ENCODE measurements at places on chromosomes 4 and X. TPM values are rescaled to one million over a fixed set of nuclear protein-coding genes. Genes with fewer than 3 reads are reported as not detected.

The PWWP3B gene
- total RNA-seq = not detected

GRCh38 chr4:140790171-140790570 lies 34.0 kb upstream of the TBC1D9 start:
- DNase-seq = no peak

GRCh38 chr4:132344924-132345828 lies 803.9 kb upstream of the PCDH10 start:
- DNase-seq = no peak

DNA sequence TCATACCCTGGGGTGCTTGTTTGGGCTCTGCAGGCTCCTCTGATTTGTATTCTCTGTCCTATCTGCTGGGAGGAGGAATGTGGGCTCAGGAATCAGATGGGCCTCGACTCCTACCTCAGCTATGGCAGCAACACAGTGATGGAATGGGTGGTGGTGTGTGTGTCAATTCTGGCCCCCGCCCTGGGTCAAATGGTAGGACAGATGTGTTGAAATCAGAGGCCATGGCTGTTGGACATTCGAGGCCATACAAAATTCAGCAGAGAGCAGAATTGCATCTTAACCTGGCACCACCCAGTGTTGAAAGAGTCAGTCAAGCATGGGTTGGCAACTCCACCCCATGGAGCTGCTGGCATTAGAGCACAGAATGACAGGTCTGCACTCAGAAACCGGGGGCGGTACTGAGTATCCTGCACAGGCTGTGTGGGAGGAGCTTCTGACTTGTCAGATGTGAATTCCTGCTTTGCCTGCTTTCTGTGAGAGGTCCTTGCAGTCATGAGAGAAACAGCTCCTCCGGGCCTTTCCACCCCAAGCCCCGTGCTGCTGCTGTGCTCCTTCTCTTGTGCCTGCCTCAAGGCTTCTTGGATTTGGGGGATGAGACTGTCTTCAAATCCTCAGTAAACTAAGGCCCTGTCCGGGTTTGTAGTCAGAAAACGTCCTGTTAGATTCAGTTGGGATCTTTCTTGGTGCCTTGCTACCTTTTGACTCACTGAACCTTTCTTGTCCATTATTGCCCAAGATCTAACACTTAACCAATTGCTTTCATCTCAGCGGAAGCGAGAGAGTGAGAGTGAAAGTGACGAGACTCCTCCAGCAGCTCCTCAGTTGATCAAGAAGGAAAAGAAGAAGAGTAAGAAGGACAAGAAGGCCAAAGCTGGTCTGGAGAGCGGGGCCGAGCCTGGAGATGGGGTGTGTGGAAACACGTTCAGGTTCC lies 13.0 kb downstream of the DKC1 start:
- DNase-seq = peak; percentile 6

- DNase-seq = no peak
These were observed 89.2 kb upstream of the GPM6B start for GRCh38 chrX:13906093-13906492.

GRCh38 chr4:7673121-7673520 lies 238.4 kb upstream of the PSAPL1 start:
- no peak for DNase-seq

DNA sequence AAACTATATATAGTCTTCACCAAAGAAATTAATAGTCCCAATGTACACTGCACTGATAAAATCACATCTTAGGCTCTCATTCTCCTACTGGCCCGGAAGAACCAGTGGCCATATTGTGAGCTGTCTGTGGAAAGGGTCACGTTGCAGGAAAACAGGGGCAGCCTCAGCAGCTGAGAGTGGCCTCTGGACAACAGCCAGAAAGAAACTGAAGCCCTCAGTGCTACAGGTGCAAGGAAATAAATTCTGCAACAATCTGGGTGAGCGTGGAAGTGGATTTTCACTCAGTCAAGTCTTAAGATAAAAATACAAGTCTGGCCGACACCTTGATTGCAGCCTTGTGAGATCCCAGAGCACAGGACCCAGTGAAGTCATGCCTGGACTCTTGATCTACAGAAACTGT lies 3.2 kb upstream of the SLC25A14 start:
- no peak for DNase-seq

GRCh38 chrX:71990518-71990917 lies 79.9 kb downstream of the NHSL2 start:
- DNase-seq = no peak

GRCh38 chr4:95188701-95189370 lies 359.9 kb downstream of the UNC5C start:
- DNase-seq = no peak

The FAM47A gene
- not detected for total RNA-seq

DNA sequence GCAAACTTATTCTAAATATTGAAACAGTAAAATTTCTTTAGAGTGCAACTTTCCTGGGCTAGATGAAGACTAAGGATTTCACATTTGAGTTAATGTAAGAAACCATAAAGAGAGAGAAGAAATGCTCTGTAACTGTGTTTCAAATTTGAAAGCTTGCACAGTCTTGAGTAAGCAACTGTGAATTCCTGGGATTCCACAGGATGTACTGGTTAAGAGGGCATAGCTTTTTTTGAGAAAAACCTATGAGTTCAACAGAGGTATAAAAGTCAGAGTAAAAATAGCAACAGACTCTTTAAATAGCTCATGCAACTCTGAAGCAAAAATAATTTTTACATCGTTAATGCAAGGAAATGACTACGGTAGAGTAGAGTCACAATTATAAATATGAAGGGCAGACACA lies 25.5 kb downstream of the ZNF330 start:
- DNase-seq = peak; percentile 38

DNA sequence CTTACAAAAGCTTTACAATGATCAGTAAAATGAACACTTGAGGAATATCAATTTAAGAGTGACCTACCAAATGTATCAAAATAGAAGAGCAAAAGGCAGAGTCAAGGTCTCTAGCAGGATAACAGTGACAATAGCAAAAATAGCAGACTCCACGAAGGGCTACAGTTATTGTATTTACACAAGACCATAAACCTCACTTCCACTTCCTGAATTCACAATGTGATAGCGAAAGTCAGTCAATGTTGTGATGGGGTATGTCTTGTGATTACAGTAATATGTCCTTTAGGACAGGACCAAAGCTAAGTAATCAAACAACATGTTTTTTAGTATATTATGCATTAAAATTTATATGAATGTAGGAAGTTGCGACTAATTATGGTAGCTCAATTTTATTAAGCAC lies 139.6 kb downstream of the IQCM start:
- DNase-seq = no peak

The MSN gene
- 328 TPM for total RNA-seq

The SPIN4 gene
- total RNA-seq = 7.4 TPM

- DNase-seq = no peak
These were observed 124.6 kb downstream of the DCHS2 start for GRCh38 chr4:154366956-154367355.

- DNase-seq = peak; percentile 38
These were observed 119.1 kb upstream of the OTUD4 start for GRCh38 chr4:145299380-145300076.

GRCh38 chr4:8544741-8545438 lies 35.3 kb upstream of the GPR78 start:
- DNase-seq = no peak

DNA sequence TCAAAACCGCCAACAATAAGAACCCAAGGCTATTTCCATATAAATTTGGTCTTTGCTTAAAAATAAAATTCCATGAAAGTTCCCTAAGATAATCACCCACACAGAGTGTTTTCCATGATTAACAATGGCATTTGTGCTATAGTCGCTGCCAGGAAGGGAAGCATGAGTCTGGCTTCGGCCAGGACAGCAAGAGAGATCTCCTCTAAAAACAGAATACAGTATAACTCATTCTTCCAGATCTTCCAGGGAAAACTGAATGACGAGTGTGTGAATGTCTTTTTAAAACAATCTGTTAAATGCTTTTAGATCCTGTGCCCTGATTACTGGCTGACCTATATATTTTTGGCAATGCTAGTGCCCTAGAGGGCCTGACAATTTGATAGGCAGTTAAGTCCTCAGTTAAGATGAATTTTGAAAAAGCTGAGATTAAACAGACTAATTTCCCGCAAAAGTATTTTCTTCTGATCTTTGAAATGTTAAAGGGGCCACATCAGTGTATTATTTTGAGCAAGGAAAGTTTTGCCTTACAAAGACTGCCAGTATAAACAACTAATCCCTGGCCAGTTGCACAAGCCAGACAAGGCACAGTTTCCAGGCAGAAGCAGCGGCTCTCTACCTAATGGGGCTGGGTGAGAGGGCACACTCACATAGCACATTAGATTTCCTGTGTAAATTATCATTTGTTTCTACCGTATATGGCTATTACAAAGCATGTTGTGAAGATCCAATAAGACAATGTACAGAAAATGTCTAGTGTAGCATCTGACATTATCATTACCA lies 127.3 kb downstream of the DCHS2 start:
- no peak for DNase-seq

The GAGE2A gene
- 16.7 TPM for total RNA-seq

DNA sequence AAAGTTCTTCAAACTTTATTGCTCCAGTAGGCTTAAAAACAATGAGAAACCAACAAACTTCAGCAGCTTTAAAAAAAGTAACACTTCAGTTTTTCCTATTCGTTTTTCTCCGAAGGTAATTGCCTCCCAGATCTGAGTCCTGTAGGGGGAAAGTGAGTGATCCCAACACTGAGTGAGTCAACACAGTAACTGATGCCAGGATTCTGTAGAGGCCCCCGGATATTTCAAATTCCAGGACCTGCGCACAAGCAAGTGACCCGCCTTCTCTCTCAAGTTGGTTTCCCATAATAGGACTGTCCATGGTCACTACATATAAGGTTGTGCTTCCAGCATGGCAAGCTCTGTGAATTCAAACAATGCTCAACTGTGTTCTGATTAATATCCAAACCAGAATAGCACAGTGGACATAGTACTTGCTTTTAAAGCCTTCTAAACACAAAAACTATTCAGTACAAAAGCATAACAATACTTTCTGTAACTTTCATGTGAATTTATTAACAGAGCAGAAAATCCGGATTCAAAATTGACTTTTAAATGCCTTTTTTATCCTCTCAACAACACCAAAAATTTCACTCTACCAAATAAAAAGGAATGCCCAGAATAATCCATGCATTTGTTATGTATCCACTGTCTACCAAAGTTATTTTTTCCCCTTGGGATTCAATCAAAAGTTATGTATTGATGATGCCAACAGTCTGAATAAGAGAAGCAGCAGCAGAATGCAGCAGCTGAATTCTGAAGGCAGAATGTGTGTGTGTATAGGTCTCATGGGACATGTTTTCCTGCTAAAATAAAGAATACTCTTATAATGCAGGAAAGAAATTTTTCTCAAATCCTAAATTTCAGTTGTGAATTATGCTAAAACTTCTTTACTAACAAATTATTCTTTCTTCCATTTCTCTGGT lies at the start of gene DMD:
DMD (minus strand) TSS at position 194 of the 905 bp plus-strand sequence. CDS start 237 bp downstream, outside the sequence.
- peak; percentile 0 for DNase-seq

The CYSLTR1 gene
- total RNA-seq = not detected

GRCh38 chrX:106932492-106932923 lies 12.3 kb downstream of the CLDN2 start:
- DNase-seq = no peak

DNA sequence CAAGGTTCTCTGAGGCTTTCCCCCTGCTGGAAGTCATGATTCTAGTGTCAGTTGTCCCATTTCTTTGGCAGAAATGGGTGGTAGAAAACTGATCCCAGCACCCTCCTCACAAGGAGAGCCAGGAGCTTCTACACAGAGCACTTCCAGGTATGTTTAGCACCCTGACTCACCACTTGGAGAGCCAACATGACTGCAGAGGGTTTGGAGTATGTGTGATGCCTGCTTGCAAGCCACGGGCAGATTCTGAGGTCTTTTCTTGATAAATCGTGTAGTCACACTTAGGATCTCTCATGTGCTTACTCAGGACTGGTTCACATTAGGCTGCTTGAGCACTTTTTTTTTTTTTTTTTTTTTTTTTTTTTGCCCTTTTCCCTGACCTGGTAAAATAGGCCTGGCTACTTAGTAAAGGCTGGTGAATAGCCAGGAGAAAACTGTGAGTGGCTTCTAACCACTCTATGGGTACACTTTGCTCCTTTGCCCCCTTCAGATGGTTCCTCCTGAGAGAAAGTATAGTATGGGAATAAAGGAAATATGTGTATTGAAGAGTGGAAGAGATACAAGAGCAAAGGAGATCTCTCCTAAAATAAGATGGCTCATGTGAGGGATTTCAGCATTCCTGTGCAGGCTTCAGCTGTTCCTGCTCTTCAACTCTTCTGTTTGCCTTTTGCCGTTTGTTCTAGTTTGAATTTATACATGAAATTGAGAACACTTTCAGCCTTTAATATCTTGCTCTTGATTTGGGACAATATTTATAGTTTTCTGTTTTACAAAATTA lies 103.6 kb downstream of the EMCN start:
- no peak for DNase-seq

The MAD2L1 gene
- total RNA-seq = 118 TPM

GRCh38 chrX:69262036-69262936 lies 97.0 kb upstream of the PJA1 start:
- DNase-seq = no peak

DNA sequence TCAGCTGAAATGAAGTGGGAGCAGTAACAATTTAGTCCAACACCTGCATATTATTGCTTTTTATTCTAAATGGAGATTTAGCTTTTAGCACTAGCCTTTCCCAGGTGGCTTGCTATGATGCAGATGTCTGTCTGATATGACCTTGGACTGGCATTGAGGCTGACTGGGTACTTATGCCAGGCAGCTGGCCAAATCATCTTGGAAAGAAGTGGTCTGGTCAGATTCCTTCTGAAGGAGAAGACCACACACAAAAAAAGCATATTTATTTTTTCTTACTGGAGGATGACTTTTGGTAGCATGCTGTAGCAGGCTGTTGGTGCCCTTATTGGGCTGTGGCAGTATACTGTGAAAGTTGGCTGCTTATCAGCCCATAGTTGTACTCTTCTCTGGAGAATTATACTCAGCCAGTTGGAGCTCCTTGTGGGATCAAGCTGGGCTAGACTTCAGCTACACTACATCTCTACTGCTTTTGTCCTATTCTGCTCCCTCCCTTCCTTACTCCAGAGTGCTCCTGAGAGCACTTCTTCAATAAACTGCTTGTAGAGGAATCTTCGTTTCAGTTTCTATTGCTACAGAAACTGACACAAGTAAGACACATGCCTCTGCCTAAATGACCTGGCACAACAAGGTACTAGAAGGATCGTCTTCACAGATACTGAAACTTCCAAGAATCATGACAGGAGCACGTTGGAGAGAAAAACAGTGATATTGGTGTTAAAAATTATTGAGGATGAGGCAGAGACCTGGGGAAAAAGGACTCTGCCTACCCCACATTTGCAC lies 196.8 kb upstream of the RPS6KA3 start:
- DNase-seq = no peak

GRCh38 chr4:108168160-108168670 lies 517 bp downstream of the LEF1 start:
- peak; percentile 10 for DNase-seq

DNA sequence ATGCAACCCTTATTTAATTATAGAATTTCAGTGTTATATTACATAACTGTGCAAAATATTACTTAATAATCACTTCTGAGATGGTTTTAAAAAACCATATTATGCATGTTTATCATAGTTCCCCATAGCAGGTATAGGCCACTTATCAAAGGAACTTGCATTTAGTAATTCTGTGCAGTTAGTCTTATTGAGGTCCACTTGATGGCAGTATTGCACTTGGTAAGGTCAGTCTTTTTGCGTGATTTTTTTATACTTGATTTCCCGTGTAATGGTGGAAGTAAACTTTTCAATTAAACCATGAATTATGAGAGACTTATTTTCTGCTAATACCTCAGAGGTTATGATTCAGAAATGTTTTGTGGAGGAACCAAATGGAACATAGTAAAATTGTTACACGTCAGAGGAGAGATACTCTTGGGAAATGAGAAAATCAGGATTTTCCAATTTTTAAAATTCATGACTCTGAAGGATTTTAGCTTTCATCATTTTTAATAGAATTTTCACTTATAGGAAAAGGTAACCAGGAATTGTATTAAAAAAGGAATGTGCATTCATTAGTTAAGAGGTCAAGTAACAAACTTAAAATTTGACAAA lies 230.0 kb downstream of the CCSER1 start:
- DNase-seq = peak; percentile 42
